ENCODE measurements at places on chromosomes 12 and 14. TPM values are rescaled to one million over a fixed set of nuclear protein-coding genes. Genes with fewer than 3 reads are reported as not detected.
A peak's percentile ranks its signal among the peaks of the same experiment; 100 is the strongest.

The PAH gene
- not detected for polyA plus RNA-seq

The RNF41 gene
- 46.7 TPM for polyA plus RNA-seq

The TAS2R7 gene
- polyA plus RNA-seq, result not detected

The CD4 gene
- polyA plus RNA-seq, result 251 TPM

The SLCO1C1 gene
- not detected for polyA plus RNA-seq

The SLC25A21 gene
- polyA plus RNA-seq, result not detected

The ABHD12B gene
- polyA plus RNA-seq, result not detected

The TBX5 gene
- not detected for polyA plus RNA-seq

- no peaks in the 10 kb centered on the region for H3K27me3 ChIP-seq
- DNase-seq, result no peak
- no peaks in the 10 kb centered on the region for H3K36me3 ChIP-seq
These were observed 15.8 kb downstream of the WNT5B start for GRCh38 chr12:1644534-1645438.

GRCh38 chr12:96294831-96295230 lies 100.7 kb downstream of the ELK3 start:
- DNase-seq, result peak; percentile 45
- no peak overlapping the region for H3K27ac ChIP-seq
- H3K36me3 ChIP-seq, result peaks cover 13% of the 10 kb centered on the region
- no peak overlapping the region for H3K4me3 ChIP-seq
- no peaks in the 10 kb centered on the region for H3K27me3 ChIP-seq
- peaks cover 15% of the 10 kb centered on the region for H3K4me1 ChIP-seq

GRCh38 chr14:102914474-102915291 lies 7.8 kb upstream of the AMN start:
- H3K27ac ChIP-seq, result no peak overlapping the region
- H3K36me3 ChIP-seq, result no peaks in the 10 kb centered on the region
- DNase-seq, result no peak
- no peak overlapping the region for H3K4me3 ChIP-seq
- H3K27me3 ChIP-seq, result no peaks in the 10 kb centered on the region

DNA sequence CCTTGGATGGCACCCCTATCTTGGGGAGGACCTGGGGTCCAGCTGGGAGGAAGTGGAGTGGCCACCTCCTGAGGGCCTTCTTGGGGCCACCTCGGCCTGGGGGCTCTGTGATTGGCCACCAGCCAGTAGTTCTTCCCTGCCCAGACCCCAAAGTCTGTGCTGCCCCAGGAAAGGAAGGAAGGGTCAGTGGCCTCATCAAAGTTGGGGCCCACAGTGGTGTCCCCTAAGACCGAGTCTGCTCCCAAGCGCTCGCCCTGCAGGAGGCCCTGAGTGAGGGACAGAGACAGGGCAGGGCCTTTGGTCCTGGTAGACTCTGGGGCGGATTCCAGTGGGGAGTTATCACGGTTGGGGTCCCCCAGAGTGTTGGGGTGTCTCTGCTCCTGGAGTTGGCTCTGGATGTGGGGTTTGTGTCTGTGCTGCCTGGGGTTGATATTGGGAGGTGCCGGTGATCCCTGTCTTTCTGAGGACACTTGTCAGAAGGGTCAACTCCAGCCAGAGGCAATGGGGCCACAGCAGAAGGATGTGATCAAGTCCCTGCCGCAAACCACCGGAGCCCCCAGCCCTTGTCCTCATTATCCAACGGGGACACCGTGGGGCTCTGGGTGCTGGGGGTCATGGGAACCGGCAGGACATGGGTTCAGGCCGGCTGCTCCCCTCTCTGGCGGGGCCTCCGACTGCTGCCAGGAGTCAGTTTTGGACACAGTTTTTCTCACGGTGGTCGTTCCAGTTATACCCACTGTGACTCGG lies 364.3 kb downstream of the TMEM121 start:
- H3K36me3 ChIP-seq, result no peaks in the 10 kb centered on the region
- H3K4me1 ChIP-seq, result no peaks in the 10 kb centered on the region
- no peak overlapping the region for H3K4me3 ChIP-seq
- H3K27me3 ChIP-seq, result no peaks in the 10 kb centered on the region
- H3K27ac ChIP-seq, result no peak overlapping the region

- H3K4me3 ChIP-seq, result no peak overlapping the region
- H3K27ac ChIP-seq, result no peak overlapping the region
- no peaks in the 10 kb centered on the region for H3K36me3 ChIP-seq
- no peaks in the 10 kb centered on the region for H3K4me1 ChIP-seq
- no peaks in the 10 kb centered on the region for H3K27me3 ChIP-seq
These were observed 4.0 kb downstream of the GLT1D1 start for GRCh38 chr12:128857133-128857763.

DNA sequence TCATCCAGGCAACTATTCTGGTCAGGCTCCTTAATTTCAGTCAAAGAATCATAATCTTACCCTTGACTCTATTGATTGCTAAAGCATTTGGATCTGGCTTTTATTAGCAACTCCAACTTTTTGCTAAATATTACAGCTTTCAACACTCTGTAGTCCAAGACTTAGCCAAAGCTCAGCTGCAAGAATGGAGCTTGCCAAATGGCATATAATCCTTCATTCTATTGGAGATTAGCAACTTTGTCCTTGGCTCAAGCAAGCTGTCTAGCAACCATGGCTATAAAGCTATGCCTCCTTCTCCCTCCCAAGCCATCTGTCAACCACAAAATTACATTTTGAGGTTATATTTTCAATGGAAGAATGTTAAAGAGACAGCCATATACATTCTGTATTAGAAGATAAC lies 23.1 kb upstream of the NID2 start:
- H3K27ac ChIP-seq, result no peak overlapping the region
- no peaks in the 10 kb centered on the region for H3K27me3 ChIP-seq
- no peak for DNase-seq
- H3K4me3 ChIP-seq, result no peak overlapping the region
- H3K4me1 ChIP-seq, result no peaks in the 10 kb centered on the region

GRCh38 chr12:53961025-53961761 lies 6.5 kb downstream of the HOXC12 start:
- no peak overlapping the region for H3K27ac ChIP-seq
- peaks cover 41% of the 10 kb centered on the region for H3K4me1 ChIP-seq
- no peak for DNase-seq
- H3K36me3 ChIP-seq, result no peaks in the 10 kb centered on the region

GRCh38 chr12:1698720-1699119 lies 7.8 kb downstream of the ADIPOR2 start:
- no peak overlapping the region for H3K27ac ChIP-seq
- H3K36me3 ChIP-seq, result no peaks in the 10 kb centered on the region
- H3K27me3 ChIP-seq, result no peaks in the 10 kb centered on the region

DNA sequence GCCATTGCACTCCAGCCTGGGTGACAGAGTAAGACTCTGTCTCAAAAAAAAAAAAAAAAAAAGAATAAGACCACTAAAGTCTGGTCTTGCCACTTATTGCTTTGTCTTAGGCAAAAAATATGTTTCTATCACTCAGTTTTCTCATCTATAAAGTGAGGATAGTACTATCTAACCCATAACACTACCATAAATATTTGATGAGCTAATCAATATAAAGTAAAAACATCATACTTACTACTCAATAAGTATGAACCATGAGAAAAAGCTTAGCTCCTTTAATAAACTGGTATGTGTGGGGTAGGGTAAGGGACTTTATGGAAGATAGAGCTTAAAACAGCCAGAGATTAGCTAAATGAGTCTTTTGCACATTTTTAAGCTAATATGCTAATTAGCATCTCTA lies 85.5 kb downstream of the GXYLT1 start:
- no peak overlapping the region for H3K27ac ChIP-seq
- no peaks in the 10 kb centered on the region for H3K27me3 ChIP-seq
- H3K4me1 ChIP-seq, result no peaks in the 10 kb centered on the region

DNA sequence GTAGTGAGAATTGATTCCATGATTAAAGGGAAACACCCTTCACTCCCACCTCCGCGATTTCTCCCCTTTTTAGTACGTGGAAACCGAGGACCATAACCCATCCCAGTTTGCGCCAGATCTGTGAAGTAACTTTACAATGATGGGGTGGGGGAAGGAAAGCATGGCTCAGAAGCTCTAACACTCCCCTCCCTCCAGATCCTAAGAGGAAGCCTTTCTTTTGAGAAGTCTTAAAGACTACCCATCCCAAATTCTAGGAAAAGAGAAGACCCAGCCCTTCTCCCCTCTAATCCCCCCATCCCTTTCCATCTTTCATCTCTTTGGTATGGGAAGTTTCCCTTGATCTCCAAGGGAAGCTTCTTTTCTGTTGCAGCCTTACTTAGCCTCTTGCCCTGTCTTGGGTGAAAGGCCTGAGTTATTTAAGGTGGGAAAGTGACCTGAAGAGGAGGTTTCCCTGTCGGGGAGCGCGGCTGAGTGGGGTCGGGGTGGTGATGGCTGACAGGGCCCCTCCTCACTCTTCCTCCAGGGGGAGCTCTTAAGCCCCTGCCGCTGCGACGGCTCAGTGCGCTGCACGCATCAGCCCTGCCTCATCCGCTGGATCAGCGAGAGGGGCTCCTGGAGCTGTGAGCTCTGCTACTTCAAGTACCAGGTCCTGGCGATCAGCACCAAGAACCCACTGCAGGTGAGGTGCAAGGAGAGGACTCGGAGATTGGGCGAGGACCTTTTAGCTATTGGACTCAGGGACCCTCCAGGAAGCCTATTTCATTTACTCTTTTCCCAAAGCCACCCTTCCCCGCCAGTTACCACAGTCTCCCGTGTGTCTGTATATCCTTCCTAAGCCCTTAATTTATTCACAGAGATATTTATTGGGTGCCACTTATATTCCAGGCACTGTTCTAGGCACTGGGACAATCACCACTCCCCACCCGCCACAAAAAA lies 1.8 kb downstream of the MARCHF9 start:
- H3K27me3 ChIP-seq, result no peaks in the 10 kb centered on the region
- H3K4me1 ChIP-seq, result peaks cover 55% of the 10 kb centered on the region
- H3K4me3 ChIP-seq, result peak overlapping the region; percentile 53
- H3K27ac ChIP-seq, result peak overlapping the region; percentile 54
- peaks cover 17% of the 10 kb centered on the region for H3K36me3 ChIP-seq

DNA sequence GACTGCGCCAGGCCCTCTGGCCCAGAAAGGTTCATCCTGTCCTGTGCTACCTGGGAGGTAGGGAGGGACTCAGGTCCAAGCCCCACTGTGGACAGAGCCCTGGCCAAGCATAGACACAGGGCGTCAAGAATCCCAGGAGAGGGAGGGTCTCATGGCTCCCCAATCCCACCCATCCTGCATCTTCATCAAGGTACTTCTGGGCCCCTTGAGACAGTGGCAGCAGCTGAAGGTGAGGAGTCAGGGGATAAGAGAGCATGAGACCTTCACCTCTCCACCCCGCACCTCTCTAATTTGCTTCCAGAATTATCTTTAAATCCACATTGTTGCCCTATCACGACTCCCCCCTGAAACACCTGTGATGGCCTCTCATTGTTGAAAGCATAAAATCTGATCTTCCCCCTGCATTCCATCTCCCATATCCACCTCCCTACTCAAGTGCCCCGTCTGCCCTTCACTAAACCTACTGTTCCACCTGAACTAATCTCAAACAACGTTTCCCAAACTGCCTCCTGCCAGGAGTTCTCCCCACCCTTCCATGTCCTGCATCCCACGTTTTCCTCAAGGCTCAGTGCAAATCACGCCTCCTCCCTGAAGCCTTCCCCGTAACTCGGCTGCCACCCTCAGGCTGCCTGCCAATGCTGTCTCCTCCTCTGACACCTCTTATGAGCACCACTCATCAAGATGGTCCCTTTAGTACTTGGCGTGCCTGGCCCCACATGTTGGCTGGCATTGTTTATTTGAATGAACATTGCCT lies 27.1 kb downstream of the KRT18 start:
- H3K27ac ChIP-seq, result no peak overlapping the region
- peaks cover 9% of the 10 kb centered on the region for H3K27me3 ChIP-seq
- no peak for DNase-seq
- H3K4me1 ChIP-seq, result no peaks in the 10 kb centered on the region

GRCh38 chr12:28189784-28190320 lies 404 bp upstream of the CCDC91 start:
- H3K4me1 ChIP-seq, result peaks cover 34% of the 10 kb centered on the region
- H3K27me3 ChIP-seq, result no peaks in the 10 kb centered on the region
- H3K27ac ChIP-seq, result peak overlapping the region; percentile 95
- H3K36me3 ChIP-seq, result no peaks in the 10 kb centered on the region
- H3K4me3 ChIP-seq, result peak overlapping the region; percentile 78

- DNase-seq, result no peak
- no peak overlapping the region for H3K27ac ChIP-seq
- no peaks in the 10 kb centered on the region for H3K27me3 ChIP-seq
- H3K4me3 ChIP-seq, result no peak overlapping the region
- H3K36me3 ChIP-seq, result no peaks in the 10 kb centered on the region
- no peaks in the 10 kb centered on the region for H3K4me1 ChIP-seq
These were observed 17.9 kb upstream of the KRR1 start for GRCh38 chr12:75529316-75529715.

DNA sequence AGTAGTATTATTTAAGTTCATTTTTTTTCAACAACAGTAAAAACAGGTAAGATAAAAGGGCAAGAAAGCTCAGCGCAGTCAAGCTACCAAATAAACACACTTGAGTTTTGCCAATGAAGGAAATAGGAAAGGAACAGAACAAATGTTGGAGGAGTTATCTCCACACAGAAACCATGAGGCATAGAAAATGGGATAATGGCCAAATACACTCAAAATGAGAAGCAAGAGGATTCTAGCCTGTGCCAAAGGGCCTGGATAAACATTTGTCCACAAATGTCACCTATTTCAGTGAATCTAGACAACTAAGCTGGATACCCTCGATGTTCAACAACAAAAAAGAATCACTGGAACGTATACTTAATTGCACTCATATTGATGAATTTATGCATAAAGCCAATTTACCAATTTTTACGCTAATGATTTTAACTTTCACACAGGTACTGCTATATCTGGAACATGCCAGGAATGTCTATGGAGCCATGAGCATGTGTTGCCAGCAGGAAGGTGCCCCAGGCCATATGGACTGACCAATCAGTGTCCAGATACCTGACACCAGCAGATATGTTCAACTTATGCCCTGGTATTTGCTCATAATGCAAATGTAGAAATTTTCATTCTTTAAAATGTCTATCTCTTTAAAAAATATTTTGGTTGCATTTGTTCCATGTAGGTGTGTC lies 21.1 kb downstream of the ST8SIA1 start:
- peaks cover 4% of the 10 kb centered on the region for H3K36me3 ChIP-seq
- peaks cover 8% of the 10 kb centered on the region for H3K4me1 ChIP-seq
- H3K27me3 ChIP-seq, result no peaks in the 10 kb centered on the region
- H3K27ac ChIP-seq, result no peak overlapping the region
- no peak for DNase-seq

GRCh38 chr14:104341532-104342434 lies 203.4 kb downstream of the KIF26A start:
- no peaks in the 10 kb centered on the region for H3K27me3 ChIP-seq
- H3K4me1 ChIP-seq, result no peaks in the 10 kb centered on the region
- H3K36me3 ChIP-seq, result no peaks in the 10 kb centered on the region
- no peak overlapping the region for H3K27ac ChIP-seq

GRCh38 chr12:81416571-81416970 lies 338.7 kb downstream of the ACSS3 start:
- no peaks in the 10 kb centered on the region for H3K27me3 ChIP-seq
- H3K36me3 ChIP-seq, result no peaks in the 10 kb centered on the region
- no peak overlapping the region for H3K27ac ChIP-seq
- H3K4me3 ChIP-seq, result no peak overlapping the region

DNA sequence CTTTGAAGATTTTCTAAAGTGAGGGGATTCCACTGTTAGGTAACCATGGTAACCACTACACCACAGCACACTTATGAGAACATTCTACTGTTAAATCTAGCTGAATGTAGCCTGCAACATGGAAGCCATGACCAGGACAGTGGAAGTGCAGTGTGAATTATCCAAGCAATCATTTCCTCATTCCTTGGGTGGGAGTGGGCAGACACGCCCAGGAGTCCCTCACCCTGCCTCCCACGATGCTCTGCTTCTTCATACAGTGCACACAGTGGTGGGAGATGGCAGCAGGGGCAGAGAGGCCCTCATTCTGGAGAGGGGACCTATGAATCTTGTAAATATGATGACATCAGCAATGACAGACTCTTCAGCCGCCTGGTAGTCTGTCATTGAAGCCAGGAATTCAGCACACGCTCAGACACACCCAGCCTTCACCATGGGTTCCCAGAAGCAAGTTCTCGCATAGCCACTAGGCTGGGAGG lies 70.1 kb upstream of the HOXC13 start:
- H3K36me3 ChIP-seq, result no peaks in the 10 kb centered on the region
- no peak for DNase-seq
- no peaks in the 10 kb centered on the region for H3K27me3 ChIP-seq
- no peak overlapping the region for H3K27ac ChIP-seq
- H3K4me3 ChIP-seq, result no peak overlapping the region

Data from CD4-positive, alpha-beta memory T cell (primary cell).